ENCODE measurements at places on chromosomes 6 and 20.

DNA sequence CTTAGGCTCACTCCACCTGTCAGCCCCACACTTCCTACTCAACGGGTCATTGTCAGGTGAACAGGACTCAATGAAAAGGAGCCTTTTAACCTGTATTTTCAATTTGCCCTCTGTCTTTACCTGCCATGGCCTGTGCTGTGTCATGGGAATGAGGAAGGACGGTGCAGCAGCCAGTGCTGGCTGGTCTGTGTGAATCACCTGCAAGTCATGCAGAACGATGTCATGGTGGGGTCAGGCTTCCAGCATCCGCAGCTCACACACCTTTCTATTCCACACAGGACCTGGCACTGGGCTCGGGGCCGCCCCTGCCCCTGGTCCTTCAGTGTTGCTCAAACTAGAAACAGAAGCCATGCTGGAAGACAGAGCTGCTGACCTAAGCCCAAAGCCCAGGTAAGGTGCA lies 188.7 kb upstream of the GMDS start:
- no peak overlapping the region for H3K4me3 ChIP-seq
- no peaks in the 10 kb centered on the region for H3K36me3 ChIP-seq
- no peaks in the 10 kb centered on the region for H3K4me1 ChIP-seq
- no peak for DNase-seq

- H3K36me3 ChIP-seq: no peaks in the 10 kb centered on the region
- no peaks in the 10 kb centered on the region for H3K27me3 ChIP-seq
- DNase-seq: no peak
- H3K4me1 ChIP-seq: no peaks in the 10 kb centered on the region
- no peak overlapping the region for H3K4me3 ChIP-seq
These were observed 3.8 kb upstream of the AFG1L start for GRCh38 chr6:108291091-108291490.

DNA sequence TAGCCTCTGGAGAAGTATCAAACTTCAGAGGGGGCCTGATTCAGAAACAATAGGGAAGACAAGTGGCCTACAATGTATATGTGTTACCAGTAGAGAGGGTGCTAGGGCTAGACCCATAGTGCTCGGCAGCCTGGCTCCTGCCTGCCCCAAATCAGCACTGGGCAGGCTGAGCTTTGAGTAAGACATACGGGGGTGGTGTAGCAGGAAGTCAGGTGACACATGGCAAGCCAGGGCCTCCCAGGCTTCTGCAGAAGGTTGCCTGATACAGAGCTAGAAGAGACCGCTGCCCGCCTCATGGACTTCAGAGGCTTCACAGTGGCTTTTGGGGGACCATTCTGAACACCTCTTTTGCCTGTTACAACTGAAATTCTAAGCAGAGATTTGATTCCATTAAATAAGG lies 43.4 kb downstream of the RALY start:
- DNase-seq: no peak
- no peaks in the 10 kb centered on the region for H3K4me1 ChIP-seq
- H3K27ac ChIP-seq: no peak overlapping the region
- H3K36me3 ChIP-seq: peaks cover 15% of the 10 kb centered on the region
- no peaks in the 10 kb centered on the region for H3K27me3 ChIP-seq

DNA sequence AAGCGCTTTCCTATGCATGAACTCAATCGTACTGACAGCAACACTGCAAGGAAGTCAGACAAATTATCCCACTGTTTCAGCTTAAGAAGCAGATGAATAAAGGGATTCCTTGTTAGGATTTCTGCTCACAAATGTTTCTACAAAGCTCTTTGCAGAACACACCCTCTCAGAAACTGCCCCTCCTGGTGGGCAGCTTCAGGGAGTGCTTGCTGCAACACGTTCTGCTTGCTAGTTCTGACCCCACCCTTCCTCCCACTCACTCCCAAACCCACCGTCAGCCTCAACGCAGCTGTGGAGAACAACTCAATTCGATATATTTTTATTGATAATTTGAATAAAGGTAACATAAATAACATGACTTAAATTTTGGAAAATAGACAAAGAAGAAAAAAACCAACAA lies 250.8 kb upstream of the PRDM1 start:
- H3K27ac ChIP-seq: no peak overlapping the region
- no peaks in the 10 kb centered on the region for H3K4me1 ChIP-seq
- no peak overlapping the region for H3K4me3 ChIP-seq
- no peaks in the 10 kb centered on the region for H3K36me3 ChIP-seq

DNA sequence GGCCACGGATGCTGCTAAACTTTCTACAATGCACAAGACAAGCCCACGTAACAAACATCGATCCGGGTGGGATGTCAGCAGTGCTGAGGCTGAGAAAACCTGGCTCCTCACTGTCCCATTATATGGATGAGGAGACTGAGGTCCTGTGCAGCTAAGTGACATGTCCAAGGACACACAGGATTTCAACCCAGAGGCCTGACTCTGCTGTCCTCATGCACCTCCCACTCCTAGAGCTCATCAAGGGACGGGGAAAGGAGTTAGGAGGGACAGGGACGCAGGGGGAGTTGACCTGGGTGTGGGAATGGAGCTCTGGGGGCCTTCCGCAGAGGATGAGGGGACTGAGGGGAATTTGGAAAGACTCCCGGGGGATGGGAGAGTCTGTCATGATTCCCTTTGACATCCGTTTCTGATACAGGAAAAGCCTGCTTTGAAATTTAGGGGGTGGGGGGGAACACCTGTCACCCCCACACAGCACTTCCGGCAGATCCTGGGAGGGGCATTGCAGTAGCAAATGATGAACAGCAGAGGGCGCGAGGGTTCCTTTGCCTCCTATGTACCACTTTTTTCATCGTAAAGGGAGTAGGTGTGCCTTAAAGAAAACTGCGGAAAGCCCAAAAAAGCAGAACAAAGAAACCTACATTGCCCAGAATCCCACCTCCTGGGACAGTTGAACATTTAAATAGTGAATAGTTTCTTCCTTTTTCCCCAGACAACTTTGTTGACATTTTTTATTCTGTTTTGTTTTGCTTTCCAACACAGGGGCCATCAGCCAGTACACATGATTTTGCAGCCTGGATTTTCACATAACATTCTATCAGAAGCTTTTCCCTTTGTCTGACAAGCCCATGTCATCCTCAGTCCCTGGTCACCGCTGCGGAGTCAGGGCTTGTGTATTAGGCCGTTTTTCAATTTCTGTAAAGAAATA lies 48.6 kb downstream of the SLC2A10 start:
- peaks cover 7% of the 10 kb centered on the region for H3K4me1 ChIP-seq
- no peaks in the 10 kb centered on the region for H3K27me3 ChIP-seq
- H3K27ac ChIP-seq: no peak overlapping the region
